Neural crest cell (in vitro differentiated cells): ENCODE measurements at places on chromosomes 11 and 22. TPM values are rescaled to one million over a fixed set of nuclear protein-coding genes. Genes with fewer than 3 reads are reported as not detected.

DNA sequence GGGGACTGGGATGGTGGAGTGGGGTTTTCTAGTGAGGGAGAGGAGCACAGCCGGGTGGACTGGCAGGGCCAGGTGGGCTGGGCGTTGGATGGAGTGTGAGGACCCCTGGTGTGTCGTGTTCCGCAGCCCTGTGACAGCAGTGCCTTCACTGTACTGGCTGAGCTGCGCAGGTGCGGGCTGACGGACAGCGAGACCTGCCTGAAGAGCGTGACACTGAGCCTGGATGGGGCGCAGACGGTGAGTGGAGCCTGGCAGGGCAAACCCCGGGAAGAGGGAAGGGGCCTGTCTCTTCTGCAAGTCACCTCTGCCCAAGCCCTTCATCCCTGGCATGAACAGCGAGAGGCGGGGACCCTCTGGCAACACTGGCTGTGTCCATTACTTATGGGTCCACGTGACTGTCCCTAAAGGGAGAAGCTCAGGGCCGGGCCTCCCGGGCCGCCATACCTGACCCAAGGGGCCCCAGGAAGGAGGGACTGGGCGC is 10.0 kb downstream of the MUC5AC start:
- H3K4me1 ChIP-seq: no peaks in the 10 kb centered on the region
- no peak overlapping the region for H3K27ac ChIP-seq
- no peak overlapping the region for H3K4me3 ChIP-seq
- no peaks in the 10 kb centered on the region for H3K27me3 ChIP-seq

The CARNS1 gene
- 0.07 and 0.12 TPM in 2 replicates for total RNA-seq

The OLFML1 gene
- 0.84 and 1.1 TPM in 2 replicates for total RNA-seq

GRCh38 chr22:29798318-29798717 is 31.1 kb downstream of the UQCR10 start:
- H3K4me1 ChIP-seq: no peaks in the 10 kb centered on the region
- H3K27me3 ChIP-seq: no peaks in the 10 kb centered on the region
- no peak overlapping the region for H3K4me3 ChIP-seq
- H3K27ac ChIP-seq: peak overlapping the region; percentile 62
- H3K36me3 ChIP-seq: no peaks in the 10 kb centered on the region
- DNase-seq: no peak

DNA sequence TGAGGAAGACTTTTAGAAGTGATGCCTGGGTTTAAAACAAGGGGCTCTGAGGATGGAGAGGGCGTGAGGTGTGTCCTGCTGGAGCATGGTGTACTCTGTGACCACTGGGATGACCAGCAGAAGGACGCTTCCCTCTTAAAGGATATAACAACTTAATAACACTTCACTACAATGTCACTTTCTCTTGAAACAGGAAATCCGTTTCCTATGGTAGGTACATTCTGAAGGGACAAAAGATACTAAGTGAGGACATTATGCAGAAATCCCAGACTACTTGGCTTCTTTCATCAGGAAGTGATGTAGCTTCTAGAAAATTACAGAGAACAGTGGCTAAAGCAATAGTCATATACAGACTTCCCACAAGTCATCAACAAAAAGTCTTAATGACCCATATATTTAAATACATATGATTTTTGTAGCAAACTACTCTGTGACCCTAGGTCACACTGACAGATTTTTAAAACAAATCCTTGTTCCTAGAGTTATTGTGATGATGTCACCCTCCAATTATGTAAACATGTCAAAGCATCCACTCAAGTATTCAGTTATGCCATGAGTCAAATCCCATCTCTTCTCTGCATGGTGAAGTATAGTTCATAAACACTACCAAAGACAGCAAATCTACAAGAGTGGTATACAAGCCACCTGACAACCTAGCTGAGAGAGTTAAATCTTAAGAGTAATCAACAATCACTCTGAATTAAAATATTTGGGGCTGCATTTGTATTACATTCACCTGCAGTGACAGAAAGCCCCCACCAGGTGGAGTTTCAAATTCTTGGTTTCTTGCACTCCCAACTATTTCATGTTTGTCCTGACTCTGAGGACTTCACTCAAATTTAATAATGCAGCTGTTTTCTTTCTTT is 32.8 kb downstream of the PITPNB start:
- H3K27me3 ChIP-seq: no peaks in the 10 kb centered on the region
- H3K4me1 ChIP-seq: peaks cover 25% of the 10 kb centered on the region
- no peak overlapping the region for H3K27ac ChIP-seq
- H3K4me3 ChIP-seq: no peak overlapping the region
- peaks cover 8% of the 10 kb centered on the region for H3K36me3 ChIP-seq

GRCh38 chr22:43293259-43293654 is 49.9 kb downstream of the SCUBE1 start:
- no peaks in the 10 kb centered on the region for H3K27me3 ChIP-seq
- H3K4me3 ChIP-seq: no peak overlapping the region
- DNase-seq: no peak
- H3K4me1 ChIP-seq: peaks cover 34% of the 10 kb centered on the region
- H3K36me3 ChIP-seq: no peaks in the 10 kb centered on the region

The MRGPRF gene
- total RNA-seq: 0.16 and 0.23 TPM in 2 replicates

- no peak overlapping the region for H3K4me3 ChIP-seq
- no peak for DNase-seq
- H3K27me3 ChIP-seq: no peaks in the 10 kb centered on the region
Observed at GRCh38 chr11:10388574-10388973, 66.5 kb upstream of the AMPD3 start.

DNA sequence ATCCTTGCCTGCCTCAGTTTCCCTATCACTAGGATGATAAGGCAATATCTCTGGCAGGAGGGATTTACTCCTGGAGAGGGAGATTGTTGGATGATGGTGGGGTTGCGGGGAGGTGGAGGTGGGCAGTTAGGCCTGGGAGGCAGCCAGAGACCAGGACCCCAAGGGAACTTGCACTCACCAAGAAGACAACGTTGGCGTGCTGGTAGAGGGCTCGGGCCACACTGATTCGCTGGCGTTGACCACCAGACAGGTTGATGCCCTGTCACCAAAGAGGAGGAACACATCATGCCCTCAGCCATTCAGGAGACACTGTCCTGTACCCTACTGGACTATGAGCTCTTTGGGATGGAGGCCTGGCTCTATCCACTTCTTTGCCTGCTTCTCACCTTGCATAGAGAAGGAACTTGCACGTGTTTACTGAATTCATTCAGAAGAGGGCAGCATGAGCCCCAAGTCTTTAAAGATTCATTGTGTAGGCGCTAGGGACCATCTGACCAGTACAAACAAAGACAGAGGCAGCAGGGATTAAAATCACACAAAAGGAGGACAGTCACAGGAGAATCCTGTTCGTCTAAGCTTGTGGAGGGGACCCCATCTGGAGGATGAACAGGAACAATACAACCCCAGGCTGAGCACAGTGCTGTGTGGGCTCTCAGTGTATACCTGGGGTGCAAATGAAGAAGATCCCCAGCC is 24.2 kb upstream of the KCNJ11 start:
- peaks cover 17% of the 10 kb centered on the region for H3K4me1 ChIP-seq
- no peak overlapping the region for H3K4me3 ChIP-seq
- H3K36me3 ChIP-seq: no peaks in the 10 kb centered on the region
- H3K27me3 ChIP-seq: peaks cover 2% of the 10 kb centered on the region
- H3K27ac ChIP-seq: no peak overlapping the region
